Ascending aorta (tissue), 2 donors: ENCODE measurements at places on chromosomes 16 and 17. TPM values are rescaled to one million over a fixed set of nuclear protein-coding genes. Genes with fewer than 3 reads are reported as not detected.

Gene CLEC19A
- not detected for total RNA-seq

- DNase-seq, result no peak
Observed at GRCh38 chr16:24163935-24164334, 92.2 kb upstream of the CACNG3 start.

Gene COA3
- total RNA-seq, result 9.8 TPM

Gene WIPF2
- 11.2 TPM for total RNA-seq
